SK-MEL-5 (cell line): ENCODE measurements at places on chromosomes 4 and X. TPM values are rescaled to one million over a fixed set of nuclear protein-coding genes. Genes with fewer than 3 reads are reported as not detected.

The KLHL34 gene
- not detected in 2 replicates for total RNA-seq

The TLR10 gene
- 0.08 TPM in 1 of 2 replicates, not detected in the other for total RNA-seq

The RNF4 gene
- total RNA-seq: 45.0 and 50.1 TPM in 2 replicates

The SPATA18 gene
- not detected in 2 replicates for total RNA-seq

The ELOVL6 gene
- 7.8 and 8.9 TPM in 2 replicates for total RNA-seq

The GYG2 gene
- total RNA-seq: 71.4 and 77.5 TPM in 2 replicates

The TKTL1 gene
- total RNA-seq: 0.42 TPM in 1 of 2 replicates, not detected in the other

The RBMXL3 gene
- not detected in 2 replicates for total RNA-seq

The NDP gene
- total RNA-seq: not detected in 2 replicates

The SSX2B gene
- not detected in 2 replicates for total RNA-seq

The CDKL2 gene
- total RNA-seq: not detected in 2 replicates

The RHOXF2 gene
- not detected in 2 replicates for total RNA-seq

The INTU gene
- 2.8 and 3.2 TPM in 2 replicates for total RNA-seq

The RAB39B gene
- 0.56 and 0.79 TPM in 2 replicates for total RNA-seq

The PPARGC1A gene
- 88.7 and 101 TPM in 2 replicates for total RNA-seq

The GBA3 gene
- total RNA-seq: 0.11 and 0.43 TPM in 2 replicates

The EVC2 gene
- 0.11 and 0.21 TPM in 2 replicates for total RNA-seq

The SPACA5 gene
- total RNA-seq: not detected in 2 replicates

The OTC gene
- total RNA-seq: not detected in 2 replicates

The HSFX4 gene
- not detected in 2 replicates for total RNA-seq

The PAGE3 gene
- total RNA-seq: not detected in 2 replicates

The CCNB3 gene
- 1.0 and 1.1 TPM in 2 replicates for total RNA-seq

The NEUROG2 gene
- 0.67 and 0.69 TPM in 2 replicates for total RNA-seq

The HUWE1 gene
- total RNA-seq: 46.1 and 60.9 TPM in 2 replicates

The NMU gene
- total RNA-seq: not detected in 2 replicates

The MGARP gene
- total RNA-seq: not detected in 2 replicates

The XK gene
- 0.08 and 0.26 TPM in 2 replicates for total RNA-seq

The WDR44 gene
- 8.3 and 8.5 TPM in 2 replicates for total RNA-seq

The CENPVL1 gene
- 0.32 TPM in 1 of 2 replicates, not detected in the other for total RNA-seq

The TRAM1L1 gene
- total RNA-seq: 1.7 and 2.8 TPM in 2 replicates

The TRPC5OS gene
- not detected in 2 replicates for total RNA-seq

The ERAS gene
- 0.40 TPM in 1 of 2 replicates, not detected in the other for total RNA-seq

The FAM9A gene
- total RNA-seq: not detected in 2 replicates

The SPIN2A gene
- 0.26 TPM in 1 of 2 replicates, not detected in the other for total RNA-seq

The KIAA1210 gene
- 0.05 and 0.08 TPM in 2 replicates for total RNA-seq

The AKAP4 gene
- not detected in 2 replicates for total RNA-seq

The ADRA2C gene
- total RNA-seq: 14.1 and 15.7 TPM in 2 replicates

The IBSP gene
- total RNA-seq: not detected in 2 replicates

The PCDH11X gene
- total RNA-seq: under 0.01 and 0.05 TPM in 2 replicates

The RBM46 gene
- 0.40 and 0.42 TPM in 2 replicates for total RNA-seq

The PGRMC2 gene
- total RNA-seq: 20.3 and 25.4 TPM in 2 replicates

The BMX gene
- 0.32 and 0.40 TPM in 2 replicates for total RNA-seq

The PRKG2 gene
- total RNA-seq: not detected in 2 replicates

The DCLK2 gene
- total RNA-seq: 0.37 and 0.59 TPM in 2 replicates

The PAGE1 gene
- 0.27 TPM in 1 of 2 replicates, not detected in the other for total RNA-seq

The VCX3B gene
- not detected in 2 replicates for total RNA-seq

The CSAG3 gene
- 7.6 and 8.9 TPM in 2 replicates for total RNA-seq
